ENCODE measurements at places on chromosomes 5 and 9. TPM values are rescaled to one million over a fixed set of nuclear protein-coding genes. Genes with fewer than 3 reads are reported as not detected.

Gene PDLIM4
- total RNA-seq, result 37.3 TPM

Gene ZDHHC12
- 18.9 TPM for total RNA-seq

Gene CCDC152
- 3.4 TPM for total RNA-seq

Gene EQTN
- not detected for total RNA-seq

Gene UIMC1
- total RNA-seq, result 34.7 TPM

DNA sequence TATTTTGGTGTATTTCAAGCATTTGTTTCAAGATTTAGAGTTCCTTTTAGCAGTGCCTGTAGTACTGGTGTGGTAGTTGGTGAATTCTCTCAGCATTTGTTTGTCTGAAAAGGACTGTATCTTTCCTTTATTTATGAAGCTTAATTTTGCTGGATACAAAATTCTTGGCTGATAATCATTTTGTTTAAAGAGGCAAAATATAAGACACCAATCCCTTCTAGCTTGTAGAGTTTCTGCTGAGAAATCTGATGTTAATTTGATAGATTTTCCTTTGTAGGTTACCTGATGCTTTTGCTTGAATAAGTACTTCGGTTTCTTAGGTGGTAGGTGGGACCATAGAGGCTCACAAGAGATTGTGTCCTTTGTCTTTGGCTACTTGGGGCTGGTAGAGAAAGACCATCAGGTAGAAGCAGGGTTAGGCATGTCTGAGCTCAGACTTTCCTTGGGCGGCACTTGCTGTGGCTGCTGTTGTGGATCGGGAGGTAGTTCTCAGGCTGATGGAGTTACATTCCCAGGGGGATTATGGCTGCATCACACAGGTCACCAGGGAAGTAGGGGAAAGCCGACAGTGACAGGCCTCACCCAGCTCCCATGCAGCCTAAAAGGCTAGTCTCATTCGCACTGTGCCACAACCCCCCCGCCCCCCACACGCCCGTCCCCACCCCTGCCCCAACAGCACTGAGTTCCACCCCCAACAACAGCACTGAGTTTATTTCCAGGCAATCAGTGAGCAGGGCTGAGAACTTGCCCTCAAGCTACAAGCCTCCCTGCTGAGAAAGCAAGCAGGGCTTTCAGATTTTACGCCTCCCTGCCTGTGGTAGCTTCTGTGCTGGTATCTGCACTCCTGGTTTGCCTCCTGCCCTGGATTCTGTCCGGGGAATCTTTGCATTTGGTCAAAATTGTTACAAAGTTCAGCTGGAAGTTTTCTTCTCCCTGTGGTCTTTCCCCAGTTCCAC, 127.1 kb upstream of the GLRA1 start:
- no peak for DNase-seq

- no peak for DNase-seq
Observed at GRCh38 chr9:114613919-114614318, 2.8 kb downstream of the TMEM268 start.

DNA sequence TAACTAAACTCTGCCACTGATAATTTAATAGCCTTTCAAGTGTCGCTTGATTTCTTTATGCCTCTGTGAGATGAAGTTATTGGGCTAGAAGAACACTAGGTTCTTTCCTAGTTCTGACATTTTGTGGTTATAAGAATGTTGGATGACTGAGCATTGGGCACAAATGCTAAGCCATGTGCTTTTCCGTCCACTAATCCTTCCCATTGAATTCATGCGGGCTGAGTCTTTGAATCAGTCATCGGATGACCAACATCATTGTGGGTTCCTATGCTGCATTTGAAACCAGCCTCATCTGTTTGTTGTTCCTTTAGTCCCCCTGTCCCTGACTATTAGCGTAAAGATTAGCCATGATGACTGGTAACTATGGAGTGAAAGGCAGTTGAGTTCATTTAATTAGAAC, 58.5 kb downstream of the ALDH1A1 start:
- peak; percentile 32 for DNase-seq

DNA sequence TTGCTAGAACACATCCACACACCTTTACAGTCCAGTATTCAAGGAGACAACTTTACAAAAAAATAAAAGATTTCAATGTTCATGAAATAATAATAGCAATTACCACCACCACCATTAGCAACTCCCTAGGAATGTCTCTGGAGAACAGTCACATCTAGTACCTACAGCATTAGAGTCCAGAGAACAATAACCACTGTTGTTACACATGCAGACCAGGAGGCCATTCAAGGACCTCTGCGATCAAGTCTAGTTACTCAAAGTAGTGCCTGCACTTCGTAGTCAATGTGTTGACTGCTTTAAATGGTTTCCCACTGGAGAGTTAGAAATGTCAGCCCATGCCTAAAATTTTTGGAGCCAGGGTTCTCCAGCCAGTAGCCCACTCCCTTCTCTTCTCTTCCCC, 244.4 kb downstream of the DEPDC1B start:
- no peak for DNase-seq

DNA sequence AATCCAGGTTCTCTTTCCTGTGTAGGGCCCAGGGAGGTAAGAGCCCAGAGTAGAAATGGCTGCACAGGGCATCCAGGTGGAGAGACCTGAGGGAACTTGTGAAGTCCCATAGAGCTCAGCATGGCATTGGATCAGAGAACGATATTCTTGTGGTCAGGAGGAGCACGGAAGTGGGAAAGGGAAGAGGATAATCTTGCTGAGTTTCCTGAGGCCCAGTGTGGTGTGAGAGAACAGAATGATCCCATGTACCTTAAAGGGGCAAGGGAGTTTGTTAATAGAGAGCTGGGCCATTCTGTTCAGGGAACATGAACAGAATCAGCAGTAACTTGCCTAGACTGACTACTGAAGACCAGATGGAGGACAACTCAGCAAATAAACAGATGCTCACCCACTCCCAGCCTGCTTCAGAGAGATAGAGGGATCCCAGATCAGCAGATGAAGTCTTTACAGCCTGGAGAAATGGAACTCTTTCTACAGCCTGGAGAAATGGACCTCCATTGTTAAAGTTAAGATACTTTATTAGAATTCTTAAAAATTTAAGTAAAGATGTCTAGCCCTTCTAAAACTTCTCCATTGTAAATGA, 119.7 kb upstream of the ELL2 start:
- no peak for DNase-seq

- no peak for DNase-seq
Observed at GRCh38 chr5:56299212-56299611, 66.1 kb upstream of the ANKRD55 start.

DNA sequence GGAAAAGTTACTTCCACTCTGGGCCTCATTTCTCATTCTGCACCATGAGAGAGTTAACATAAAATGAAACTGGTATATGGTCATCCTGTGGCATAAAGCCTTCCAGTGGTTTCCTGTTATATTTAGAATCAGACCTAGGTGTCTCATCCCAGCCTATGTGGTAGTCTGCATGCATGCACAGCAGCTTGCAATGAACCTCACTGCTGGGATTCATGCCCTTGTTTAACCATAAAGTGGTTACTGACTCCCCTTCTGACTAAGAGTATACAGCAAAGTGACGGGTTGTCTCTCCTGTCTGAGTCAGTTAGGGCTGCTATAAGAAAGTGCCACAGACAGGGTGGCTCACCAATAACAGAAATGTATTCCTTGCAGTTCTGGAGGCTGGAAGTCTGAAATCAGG, 14.7 kb upstream of the TDRD7 start:
- DNase-seq, result no peak

- no peak for DNase-seq
Observed at GRCh38 chr5:76714751-76715485, 1.0 kb upstream of the F2R start.

DNA sequence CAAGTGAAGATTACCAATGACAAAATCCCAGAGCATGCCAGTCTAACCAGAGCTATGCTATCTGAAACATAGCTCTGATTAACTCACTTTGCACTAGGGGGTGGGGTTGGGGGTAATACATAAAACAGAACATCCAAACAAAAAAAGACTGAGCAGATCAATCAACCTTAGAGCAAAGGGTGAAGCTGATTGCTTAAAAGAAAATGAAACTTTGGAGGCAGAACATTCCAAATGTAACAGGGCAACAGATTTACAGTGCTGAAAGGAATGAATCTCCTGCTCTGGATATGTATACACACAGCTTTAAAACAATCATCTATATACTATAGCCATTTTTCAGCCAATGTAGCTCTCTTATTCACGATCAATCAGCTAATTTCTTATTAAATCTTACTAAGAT, 4.9 kb downstream of the IL6ST start:
- DNase-seq, result no peak

- no peak for DNase-seq
Observed at GRCh38 chr5:177405805-177406204, 3.6 kb downstream of the F12 start.

DNA sequence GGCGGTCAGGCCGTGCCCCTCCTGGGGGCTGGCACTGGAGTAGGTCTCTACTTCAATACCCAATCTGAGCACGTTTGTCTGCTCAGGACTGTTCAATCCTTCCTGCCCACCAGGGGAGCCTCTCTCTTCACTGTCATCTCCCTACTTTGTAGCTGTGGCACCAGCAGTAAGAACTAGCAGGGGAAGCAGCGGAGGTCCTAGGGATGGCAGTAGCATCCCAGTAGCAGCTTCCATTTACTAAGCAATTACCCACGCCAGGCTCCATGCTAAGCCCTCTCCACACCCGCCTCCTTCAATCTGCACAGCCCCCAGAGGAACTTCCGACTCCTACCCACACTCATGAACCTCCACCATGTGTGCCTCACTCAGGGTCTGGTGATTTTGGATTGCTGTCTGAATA, 31.7 kb downstream of the FSTL4 start:
- DNase-seq, result no peak

All from fibroblast of the aortic adventitia (primary cell).